ENCODE measurements at places on chromosomes 4 and X.

DNA sequence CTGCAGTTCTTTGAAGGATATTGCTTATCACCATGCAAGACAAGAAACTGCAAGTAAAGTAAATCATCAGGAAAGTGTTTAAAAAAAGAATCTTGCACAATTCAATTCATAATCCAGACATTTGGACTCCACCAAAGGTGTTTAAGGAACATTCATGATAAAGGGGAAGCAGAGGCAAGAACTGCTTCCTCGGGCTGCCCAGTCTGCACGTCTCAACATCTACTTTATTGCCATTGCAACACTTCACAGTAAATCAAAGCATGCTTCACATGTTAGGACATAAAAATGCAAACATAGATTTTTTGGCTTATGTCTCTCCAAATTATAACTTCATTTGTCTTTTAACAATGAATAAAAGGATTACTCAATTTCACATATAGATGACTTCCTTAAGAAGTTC, 42.5 kb downstream of the MID1 start:
- no peak for DNase-seq

- DNase-seq: no peak
These were observed 4.5 kb upstream of the TXK start for GRCh38 chr4:48138511-48138910.

GRCh38 chr4:159175989-159176375, 73.1 kb downstream of the RAPGEF2 start:
- no peak for DNase-seq

DNA sequence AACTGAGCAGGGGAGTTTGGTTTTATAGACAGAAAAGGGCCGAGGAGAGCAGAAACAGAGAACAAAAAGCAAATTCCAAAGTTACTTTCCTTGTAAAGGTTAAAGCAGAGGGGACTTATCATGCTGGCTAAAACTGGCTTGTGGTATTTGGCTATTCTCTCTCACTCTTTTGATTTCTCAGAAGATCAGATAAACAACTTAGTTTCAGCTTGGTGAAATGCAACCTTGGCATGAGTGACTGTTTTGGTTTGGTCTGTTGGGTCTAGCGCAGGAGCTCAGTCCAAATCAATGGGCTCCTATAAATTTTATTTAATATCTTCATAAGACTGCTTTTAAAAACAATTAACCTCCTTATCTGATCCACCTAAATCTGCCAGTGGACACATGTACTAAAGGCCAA, 47.3 kb upstream of the KIAA1210 start:
- no peak for DNase-seq

- no peak for DNase-seq
These were observed 102.5 kb downstream of the PTTG2 start for GRCh38 chr4:38062776-38063097.

Data from mesendoderm (in vitro differentiated cells).